ENCODE measurements at places on chromosomes 1 and 21.

DNA sequence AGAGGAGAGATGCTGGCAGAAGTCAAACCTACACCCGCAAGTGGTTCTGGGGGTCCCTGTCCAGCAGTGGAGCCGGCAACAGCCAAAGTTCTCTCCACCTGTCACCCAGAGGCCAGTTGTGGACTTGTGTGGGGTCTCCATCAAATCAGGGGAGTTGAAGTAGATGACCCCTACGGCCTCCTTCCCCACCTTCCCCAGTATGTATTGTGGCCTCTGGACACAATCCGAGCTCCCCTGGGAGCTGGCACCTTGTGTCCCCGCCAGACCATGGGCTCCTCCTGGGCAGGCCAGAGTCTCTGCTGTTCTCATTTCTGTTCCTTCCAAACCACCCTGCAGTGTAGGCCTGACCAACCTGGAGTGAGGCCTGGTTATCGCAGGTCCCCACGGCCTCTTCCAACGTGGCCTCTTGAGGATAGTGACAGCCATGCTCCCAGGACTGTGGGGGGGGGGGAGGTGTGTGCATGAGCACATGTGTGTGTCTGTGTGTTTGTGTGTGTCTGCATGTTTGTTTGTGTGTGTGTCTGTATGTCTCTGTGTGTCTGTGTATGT, 246.4 kb downstream of the MATN1 start:
- no peak for DNase-seq

DNA sequence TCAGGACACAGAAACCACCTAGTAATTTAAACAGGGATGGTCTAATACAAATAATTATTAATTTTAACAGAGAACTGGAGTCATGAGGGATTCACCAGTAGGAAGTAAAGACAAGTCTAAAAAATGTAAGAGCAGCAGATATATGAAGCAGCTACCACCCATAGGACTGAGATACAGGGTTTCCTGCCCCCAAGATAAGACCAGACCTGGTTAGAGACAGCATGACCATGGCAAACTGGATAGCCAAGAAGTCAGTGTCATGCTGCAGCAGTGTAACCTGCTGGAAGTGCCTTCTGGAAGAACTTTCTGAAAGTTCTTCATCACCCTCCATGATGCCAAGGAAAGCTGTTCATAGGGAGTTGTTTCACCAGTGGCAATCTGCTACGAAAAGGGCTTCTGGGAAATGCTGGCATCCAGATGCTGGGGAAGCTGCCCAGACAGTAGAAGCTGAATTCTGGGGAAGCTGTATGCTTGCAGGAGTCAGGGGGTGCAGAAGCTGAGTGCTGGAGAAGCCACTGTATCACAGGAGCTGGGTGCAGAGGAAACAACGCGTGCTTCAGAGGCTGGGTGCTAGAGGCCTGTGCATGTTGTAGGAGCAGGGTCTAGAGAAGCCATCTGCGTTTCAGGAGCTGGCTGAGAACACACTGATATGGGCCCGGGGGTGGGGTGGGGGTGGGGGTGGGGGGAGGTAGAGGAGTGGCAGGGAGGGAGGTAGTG, 356.4 kb downstream of the DISC1 start:
- DNase-seq, result no peak

GRCh38 chr1:170041423-170042192, 32.9 kb downstream of the KIFAP3 start:
- no peak for DNase-seq

GRCh38 chr1:227270554-227270953, 47.7 kb downstream of the CDC42BPA start:
- DNase-seq, result no peak

DNA sequence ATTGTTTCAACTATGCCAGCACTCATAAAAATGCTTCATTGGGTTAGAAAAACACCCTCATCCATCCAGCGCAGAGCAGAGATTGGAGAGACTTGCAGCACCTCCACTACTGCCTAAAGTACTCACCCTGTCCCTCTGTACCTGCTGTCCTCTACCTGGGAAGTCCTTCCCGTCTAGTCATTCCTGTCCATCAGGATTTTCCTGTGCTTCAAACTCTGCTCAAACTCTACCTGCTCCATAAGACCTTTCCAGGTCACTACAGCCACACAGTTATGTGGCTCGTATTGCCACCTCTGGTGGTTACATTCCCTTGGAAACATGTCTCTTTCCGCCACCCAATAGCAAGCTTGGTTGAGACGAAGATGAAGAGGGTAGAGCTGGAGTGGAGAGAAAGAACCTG, 7.2 kb downstream of the OVGP1 start:
- no peak for DNase-seq

- no peak for DNase-seq
Observed at GRCh38 chr1:224582041-224582440, 34.1 kb upstream of the CNIH3 start.

DNA sequence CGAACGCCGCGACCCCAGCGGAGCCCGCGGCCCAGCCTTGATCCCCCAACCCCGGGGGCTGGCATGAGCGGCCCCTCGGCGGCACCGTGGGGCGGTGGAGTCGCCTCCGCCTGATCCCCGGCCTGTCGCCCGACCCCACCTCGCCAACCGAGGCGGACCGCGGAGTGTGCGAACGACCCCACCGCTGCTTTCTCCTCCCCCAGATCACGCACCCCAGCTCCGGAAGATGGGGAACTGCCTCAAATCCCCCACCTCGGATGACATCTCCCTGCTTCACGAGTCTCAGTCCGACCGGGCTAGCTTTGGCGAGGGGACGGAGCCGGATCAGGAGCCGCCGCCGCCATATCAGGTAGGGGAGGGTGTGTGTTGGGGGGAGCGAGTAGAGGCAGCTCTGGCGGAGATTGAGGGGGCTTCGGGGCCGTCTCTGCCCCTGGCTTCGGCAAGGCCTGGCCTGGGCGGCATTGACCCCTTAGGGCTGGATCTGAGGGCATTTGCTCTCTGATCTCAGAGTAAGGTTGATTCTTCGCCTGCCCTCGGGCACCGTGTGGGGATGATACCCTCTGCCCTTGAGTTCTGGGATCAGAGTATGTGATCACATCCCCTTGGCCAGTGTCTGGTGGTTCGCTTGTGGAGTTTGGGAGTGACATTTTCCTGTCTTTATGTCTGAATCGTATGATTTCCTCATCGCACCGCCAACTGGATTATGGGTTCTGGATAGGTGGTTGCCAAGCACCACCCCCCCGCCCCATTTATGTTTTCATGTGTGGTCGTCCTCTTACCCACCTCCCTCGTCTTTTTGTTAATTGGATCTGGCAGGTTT, 668 bp downstream of the RNF11 start:
- peak; percentile 25 for DNase-seq

GRCh38 chr1:20700636-20701215, 17.1 kb downstream of the KIF17 start:
- no peak for DNase-seq

GRCh38 chr1:101166583-101167120, 70.2 kb upstream of the S1PR1 start:
- no peak for DNase-seq

GRCh38 chr1:156121457-156121856, 6.9 kb downstream of the LMNA start:
- no peak for DNase-seq

DNA sequence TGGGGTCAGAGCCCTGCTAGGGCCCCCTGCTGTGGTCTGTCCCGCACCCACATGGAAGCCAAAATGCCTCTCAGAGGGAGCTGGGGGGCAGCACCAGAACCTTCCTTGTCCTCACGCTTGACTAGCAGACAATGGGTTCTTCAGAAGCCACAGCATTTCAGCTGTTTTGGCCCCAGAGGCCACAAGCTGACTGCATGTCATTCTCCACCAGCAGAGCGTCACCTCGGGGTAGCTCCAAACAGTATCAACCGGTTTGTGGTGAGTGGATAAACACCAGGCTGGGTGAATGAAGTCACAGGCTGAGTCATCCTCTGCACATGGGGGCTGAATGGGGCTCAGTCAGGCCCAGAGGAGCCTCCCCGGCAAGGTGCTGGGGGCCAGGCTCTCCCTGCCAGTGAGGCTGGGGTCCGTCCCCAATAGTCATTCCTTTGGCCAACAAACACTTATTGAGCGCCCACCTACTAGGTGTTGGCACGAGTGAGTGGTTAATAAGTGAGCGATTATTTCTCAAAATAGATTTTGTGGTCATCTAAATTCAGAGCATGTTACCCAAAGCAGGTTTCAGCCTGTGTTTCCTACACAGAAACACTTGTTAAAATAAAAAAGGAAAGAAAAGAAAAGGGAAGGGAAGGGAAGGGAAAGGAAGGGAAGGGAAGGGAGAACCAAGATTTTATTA, 9.1 kb downstream of the OLIG1 start:
- no peak for DNase-seq

- no peak for DNase-seq
Observed at GRCh38 chr1:1917304-1917976, 1.6 kb downstream of the TMEM52 start.

DNA sequence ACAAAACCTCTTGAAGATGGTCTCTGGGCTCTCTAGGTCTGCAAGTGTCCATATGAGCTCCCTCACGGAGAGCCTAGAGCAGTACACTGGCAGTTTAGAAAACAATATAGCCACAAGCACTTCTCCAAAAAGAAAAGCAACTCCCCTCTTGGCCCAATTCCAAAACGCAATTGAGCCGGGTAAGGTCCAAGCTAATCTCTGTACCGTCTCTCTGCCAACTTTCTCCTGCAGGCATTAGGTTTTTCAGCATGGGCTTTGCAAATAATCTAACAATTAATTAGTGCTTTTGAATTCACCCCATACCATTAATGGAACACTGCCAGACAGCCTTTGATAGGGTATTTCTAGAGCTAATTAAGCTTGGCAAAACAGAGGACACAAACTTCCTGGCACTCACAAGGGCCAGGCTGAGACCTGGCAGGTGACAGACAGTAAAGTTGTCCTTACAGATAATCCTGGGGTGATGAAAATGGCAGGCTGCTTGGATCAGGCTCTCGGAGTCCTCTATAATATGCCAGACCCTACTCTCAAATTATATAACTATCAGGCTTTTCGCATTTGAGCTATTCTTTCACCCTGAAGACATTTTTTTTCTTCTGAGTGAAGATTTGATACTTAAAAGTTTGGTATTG, 39.8 kb downstream of the TGFBR3 start:
- DNase-seq, result no peak

GRCh38 chr1:10958614-10959013, 53.8 kb upstream of the TARDBP start:
- no peak for DNase-seq

DNA sequence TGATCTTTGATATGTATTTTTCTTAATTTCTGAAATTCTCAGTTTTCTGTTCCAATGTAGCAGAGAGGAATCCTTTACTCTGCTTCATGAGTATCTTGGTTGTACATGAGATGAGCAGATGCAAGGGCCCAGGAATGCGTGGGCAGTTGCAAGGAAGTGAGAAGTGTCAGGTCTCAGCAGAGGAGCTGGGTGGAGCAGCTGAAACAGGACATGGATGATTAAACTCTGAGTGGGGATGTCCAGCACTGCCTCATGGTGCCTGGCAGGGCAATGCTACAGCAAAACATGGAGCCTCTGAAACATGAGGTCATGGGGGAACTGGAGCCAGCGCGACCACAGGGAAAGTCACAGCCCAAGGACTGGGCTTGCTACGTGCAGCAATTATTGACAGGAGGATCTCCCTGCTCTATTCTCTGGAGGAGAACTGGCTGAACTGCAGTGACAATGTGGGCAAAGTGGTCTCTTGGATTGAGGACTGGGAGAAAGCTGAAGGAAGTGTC, 48.4 kb downstream of the COLGALT2 start:
- DNase-seq, result no peak

Data from neural crest cell (in vitro differentiated cells).